Fibroblast of the aortic adventitia (primary cell): ENCODE measurements at places on chromosomes 4 and X. TPM values are rescaled to one million over a fixed set of nuclear protein-coding genes. Genes with fewer than 3 reads are reported as not detected.

DNA sequence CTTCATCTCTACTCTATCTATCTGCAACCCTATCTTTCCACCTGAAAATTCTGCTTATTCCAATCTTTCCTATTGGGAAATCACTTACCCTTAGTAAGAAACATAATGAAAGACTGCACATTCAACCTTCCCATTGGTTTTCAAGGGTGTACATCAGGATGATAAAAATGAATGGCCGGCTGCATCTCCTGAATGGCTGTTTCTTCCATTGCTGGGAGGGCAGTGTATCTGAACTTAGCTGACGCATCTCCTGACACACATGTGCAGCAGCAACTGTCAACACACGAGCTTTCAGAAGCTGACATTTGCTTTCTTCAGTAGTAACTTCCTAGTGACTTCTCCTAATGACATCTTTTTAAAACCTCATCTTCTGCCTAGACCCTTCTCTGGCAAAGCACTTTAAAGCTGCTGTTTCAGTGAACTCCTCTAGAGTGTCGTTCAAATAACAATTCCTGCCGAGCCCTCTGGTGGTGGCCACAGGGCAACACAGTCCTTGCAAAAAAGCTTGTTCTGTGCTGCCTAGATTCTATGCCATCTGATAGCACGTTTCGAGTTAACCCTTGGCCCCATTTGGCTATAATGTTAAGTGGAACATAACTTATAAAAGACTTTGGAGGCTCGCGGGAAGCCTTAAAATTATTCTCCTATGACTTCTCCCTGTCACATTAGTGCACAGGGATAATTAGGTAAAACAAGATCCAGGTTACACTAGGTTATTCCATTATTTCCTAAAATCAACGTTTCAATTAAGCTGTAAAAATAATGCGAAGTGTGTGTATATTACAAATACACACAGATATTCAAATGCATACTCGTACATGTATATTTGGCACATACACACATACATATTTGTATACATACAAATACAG, 2340.7 kb downstream of the PCDH7 start:
- peak; percentile 31 for DNase-seq

GRCh38 chr4:176436293-176436973, 116.7 kb downstream of the SPCS3 start:
- peak; percentile 95 for DNase-seq

The ARHGEF38 gene
- total RNA-seq, result not detected in 2 replicates

- DNase-seq, result no peak
Observed at GRCh38 chr4:157459785-157460184, 239.3 kb downstream of the GRIA2 start.

The ITGB1BP2 gene
- 2.6 and 6.2 TPM in 2 replicates for total RNA-seq

The STPG2 gene
- 0.18 TPM in 1 of 2 replicates, not detected in the other for total RNA-seq

DNA sequence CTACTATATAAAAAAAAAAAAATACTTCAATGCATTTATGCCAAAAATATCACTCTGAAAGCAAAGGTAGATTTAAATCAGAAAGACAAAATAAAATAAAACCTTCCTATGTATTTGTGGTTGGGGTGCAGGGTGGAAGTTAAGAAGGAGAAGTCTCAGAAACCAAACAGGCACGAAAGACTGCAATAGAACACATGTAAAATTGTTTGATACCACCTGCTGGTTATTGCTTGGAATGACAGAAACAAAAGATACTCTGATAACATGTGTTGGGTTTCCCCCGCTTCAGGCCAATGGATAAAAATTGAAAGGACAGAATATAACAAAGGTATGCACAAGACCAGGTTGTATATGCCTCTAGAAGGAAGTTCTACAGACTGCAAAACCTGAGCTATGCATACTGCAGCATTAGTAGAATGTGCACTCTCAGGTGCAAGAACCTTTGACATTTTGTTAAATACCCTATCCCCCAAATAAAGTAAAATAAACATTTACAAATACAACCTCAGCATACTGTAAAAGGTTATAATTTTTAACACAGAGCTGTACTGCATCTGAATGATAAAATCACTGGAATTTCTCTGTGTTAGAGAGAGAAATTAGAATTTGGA, 118.8 kb downstream of the GABRA2 start:
- DNase-seq, result no peak

GRCh38 chr4:83114576-83114975, at the start of gene PLAC8:
Gene PLAC8, minus strand, starts transcription at chr4:83114729. Its CDS starts 6,808 bp downstream, at chr4:83107921.
- no peak for DNase-seq

The NAP1L3 gene
- 12.4 and 15.8 TPM in 2 replicates for total RNA-seq

- DNase-seq, result peak; percentile 64
Observed at GRCh38 chr4:79597266-79597665, 189.2 kb upstream of the GK2 start.

GRCh38 chr4:100299046-100299840, 109.0 kb upstream of the DDIT4L start:
- DNase-seq, result peak; percentile 100

- DNase-seq, result no peak
Observed at GRCh38 chrX:80667967-80668366, 141.7 kb downstream of the BRWD3 start.
